ENCODE measurements at places on chromosomes 6 and 20.

DNA sequence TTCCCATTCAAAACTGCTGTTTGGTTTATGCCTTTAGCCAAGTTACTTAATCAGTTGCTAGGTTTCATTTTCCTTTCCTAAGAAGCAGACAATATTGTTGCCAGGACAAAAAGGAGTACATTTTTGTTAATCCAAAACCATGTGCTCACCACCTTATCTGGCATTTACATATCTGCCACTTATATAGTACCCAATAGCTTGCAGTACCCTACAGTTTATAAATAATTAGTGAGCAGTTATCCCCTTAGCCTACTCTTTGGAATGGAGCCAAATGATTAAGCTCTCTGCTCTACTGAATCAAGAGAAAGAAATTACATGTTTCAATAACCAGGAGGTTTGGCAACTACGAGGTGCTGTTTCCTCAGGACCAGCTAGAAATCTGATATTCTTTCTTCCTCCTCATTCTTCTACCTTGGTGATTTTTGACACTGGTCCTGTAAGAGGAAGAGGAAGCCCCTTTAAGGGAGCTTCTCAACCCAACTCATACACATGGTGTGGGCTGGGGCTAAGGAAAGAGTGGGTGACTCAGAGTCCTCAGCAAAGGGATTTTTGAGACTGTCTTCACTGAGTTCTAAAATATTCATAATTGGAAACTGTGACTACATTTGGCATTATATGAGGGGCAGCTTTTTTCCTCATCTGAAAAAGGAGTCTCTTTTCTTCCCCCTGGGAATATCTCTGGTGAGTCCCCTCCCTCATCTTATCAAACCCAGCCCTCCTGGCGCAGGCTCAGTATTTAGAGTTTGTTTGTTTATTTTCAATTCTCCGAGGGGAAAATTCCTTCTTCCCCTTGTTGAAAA lies 1.5 kb downstream of the ZNFX1 start:
- DNase-seq = peak; percentile 58

- no peak for DNase-seq
Observed at GRCh38 chr20:1486566-1486965, 4.7 kb downstream of the SIRPB2 start.

DNA sequence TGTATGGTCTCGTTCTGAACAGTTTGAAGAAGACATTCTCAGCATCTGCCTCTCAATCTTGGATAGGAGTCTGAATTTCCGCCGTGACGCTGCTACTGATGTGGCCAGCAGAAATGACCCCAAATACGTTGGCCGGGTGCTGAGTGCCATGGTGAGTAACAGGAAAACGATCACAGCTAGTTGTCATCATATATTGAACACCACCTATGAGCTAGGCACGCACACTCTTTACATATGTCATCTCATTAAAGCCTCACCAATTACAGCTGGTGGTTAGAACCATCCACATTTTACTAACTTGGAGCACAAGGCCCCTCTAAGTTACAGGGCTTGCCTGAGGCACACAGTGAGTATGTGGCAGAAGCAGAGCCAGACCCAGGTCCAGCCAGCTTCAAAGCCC lies 17.1 kb downstream of the TGM3 start:
- no peak for DNase-seq

DNA sequence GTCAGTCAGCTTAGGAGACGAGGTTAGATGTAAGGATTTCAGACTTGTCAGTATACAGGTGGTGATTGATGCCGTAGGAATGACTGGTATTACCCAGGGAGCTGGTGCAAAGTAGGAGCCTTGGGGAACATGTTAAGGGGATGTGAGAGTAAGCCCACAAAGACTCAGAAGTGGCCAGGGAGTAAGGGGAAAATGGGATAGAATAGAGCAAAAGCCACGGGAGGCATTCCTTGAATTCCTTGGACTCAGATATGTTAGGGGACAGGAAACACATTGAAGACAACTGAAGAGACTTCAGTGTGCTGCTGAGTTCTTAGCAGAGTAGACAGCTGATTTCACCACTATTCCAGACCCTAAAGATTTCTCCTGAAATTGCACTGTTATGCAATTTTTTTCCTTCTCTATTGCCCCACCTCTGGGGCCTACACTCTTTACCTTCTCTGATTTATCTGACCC lies 1.2 kb upstream of the ACAT2 start:
- DNase-seq = no peak

GRCh38 chr6:30043744-30044143 lies 17.3 kb upstream of the POLR1H start:
- DNase-seq = no peak

DNA sequence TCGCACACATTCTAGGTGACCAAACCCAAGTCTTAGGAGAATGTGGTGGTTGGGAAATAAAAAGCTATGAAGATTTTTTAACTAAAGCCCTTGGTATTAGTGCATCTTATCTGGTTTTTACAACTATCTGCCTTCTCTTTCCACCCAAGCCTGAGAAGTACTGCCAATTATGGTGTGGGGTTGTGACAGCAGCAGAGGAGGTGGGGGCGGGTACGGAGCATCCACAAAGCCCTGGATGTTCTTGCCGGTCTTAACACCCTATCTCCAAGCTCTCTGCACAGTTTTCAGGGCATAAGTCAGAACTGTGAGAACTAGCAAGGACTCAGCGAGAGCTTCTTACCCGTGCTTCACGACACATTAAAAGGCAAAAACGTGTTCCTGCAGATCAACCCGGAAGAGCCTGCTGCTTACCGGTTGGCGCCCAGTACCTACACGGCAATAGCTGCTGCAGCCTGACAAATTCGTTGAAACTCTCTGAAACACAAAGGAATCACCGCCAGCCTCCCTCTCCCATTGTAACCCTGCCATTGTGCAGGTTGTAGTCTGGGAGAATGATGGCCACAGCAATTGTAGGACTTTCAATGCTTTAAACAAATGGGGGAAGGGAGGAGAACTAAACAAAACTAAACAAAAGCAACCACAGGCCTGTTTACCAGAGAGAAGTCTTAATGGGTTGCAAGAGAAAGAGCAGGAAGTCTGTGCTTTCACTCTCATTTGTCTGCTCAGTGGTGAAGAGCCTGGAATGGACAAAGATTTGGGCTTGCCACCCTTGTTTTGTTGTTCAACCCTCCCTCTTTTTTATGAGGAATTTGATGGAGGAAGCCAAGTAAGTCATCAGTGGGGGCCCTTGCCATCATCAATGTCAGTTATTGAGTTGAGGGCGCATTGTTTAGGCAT lies 461.0 kb upstream of the JARID2 start:
- no peak for DNase-seq

DNA sequence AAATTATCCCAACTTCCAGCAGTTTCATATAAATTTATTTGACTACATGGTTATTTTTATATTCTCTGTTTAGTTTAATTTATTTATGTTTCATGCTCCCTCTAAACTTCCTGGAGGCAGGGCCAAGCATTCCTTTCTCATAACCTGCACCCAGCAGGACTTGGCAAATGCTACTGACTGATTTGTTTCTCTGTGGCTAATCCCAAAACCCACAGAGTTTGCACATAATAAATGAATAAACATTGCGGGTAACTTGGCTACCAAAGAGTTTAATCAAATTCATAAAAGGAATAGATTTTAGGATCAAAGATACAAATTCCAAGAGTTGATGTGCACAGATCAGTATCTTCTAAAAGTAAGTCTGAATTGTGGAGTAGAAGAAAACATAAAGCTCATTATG lies 239.5 kb downstream of the SLC35F1 start:
- no peak for DNase-seq

- DNase-seq = peak; percentile 47
Observed at GRCh38 chr6:104525677-104526322, 333.9 kb downstream of the HACE1 start.

DNA sequence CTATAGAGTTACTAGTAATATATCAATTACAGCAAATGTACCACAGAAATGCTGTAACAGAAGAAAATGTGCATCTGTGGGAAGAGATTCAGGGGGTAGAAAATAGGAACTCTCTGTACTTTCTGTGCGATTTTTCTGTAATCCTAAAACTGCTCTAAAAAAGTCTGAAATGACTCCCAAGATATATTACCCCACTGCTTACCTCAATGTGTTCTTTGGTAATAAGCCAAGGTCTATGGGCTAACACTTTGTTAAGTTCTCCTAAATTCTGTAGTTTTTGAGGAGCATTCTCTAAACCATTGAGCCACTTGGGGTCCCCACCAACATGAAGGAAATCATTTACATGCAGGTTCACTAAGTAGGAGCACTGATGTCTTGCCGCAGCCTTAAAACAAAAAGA lies 94.4 kb downstream of the SESN1 start:
- no peak for DNase-seq

DNA sequence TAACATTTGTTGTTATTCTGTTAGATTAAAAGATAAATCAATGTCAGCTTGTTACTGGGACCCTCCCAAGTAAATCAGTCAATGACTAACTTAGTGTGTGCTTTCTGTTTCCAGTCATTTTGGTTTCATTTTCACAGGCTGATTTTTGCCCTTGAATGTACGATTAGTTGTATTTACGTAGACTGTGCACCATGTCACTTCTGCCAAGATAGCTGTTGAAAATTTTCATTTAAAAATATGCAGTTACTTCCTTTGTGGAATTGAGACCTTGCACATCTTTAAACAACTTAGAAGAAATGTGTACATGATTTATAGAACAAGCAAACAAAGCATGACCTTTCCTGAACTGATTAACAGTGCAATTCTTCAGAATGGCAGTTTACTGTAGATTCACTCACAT lies 944.8 kb upstream of the CITED2 start:
- no peak for DNase-seq

GRCh38 chr20:5031206-5031557 lies 29.9 kb upstream of the SLC23A2 start:
- DNase-seq = no peak

DNA sequence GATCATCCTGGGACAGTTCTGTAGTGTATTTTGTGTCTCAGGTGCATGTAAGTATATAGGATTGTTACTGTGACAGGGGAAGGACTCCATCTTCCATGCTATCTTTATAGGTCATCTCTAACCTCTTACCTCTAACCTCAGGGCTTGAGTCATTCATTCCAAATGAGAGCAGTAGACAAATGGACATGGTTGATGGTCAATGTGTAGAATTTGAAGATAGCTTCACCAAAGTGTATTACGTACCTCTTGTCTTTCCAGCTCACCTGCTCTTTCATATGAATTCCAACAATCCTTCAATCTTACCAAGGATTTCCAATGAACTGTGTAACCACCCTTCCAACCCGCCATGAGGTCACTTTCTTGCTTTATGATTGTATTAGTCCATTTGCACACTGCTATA lies 8.7 kb upstream of the ADGRG6 start:
- DNase-seq = no peak

- no peak for DNase-seq
Observed at GRCh38 chr6:25176466-25176865, 102.7 kb upstream of the CARMIL1 start.

DNA sequence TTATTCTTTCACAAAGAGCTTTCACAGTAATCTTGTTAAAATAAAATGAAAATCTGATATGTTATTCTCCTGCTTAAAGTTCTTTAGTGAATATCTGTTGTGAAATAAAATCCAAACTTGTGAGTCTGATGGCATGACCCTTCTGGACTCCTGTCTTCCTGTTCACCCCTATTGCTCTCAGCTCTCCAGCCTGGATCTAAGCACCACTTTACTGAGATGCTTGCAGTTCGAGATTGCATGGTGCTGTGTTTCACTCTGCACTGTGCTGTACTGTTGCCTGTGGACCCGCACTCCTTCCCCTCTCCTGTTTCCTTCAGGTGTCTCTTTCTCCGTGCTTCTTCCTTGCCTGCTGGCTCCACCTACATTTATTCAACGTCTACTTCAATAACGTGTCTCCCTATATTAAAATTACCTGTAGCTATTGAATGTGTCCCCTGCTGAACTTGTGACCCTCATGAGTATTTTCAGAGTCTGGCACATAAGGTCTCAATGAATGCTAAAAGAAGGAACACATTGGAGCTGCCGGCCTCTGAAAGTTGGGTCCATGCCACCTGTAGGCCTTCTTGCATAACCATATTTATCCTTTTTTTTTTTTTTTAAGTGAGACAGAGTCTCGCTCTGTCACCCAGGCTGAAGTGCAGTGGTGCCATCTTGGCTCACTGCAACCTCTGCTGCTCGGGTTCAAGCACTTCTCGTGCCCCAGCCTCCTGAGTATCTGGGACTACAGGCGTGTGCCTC lies 100.1 kb downstream of the ARID1B start:
- no peak for DNase-seq

DNA sequence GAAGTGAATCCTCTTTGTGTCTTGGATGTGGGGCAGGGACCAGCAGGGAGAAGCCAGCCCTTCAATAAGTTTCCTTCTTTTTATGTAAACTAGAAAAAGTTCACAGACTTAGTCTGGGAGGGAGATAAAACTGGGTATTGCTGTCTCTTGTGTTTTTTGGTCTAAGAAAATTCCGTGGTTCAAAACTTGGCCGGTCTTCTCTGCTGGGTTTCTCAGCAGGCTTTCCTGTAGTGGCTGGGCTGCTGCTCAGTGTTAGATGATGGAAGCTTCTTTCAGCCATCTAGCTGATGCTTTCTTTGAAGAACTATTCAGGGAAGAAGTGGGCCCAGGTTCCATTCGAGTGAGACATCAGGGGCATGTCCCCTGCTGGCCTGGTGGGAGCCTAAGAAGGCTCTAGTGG lies 70.7 kb upstream of the SCP2D1 start:
- no peak for DNase-seq

GRCh38 chr6:19525673-19526072 lies 311.5 kb upstream of the ID4 start:
- DNase-seq = no peak

- no peak for DNase-seq
Observed at GRCh38 chr20:47489448-47489872, 12.2 kb upstream of the NCOA3 start.

- no peak for DNase-seq
Observed at GRCh38 chr20:39225978-39226377, 263.8 kb downstream of the DHX35 start.

DNA sequence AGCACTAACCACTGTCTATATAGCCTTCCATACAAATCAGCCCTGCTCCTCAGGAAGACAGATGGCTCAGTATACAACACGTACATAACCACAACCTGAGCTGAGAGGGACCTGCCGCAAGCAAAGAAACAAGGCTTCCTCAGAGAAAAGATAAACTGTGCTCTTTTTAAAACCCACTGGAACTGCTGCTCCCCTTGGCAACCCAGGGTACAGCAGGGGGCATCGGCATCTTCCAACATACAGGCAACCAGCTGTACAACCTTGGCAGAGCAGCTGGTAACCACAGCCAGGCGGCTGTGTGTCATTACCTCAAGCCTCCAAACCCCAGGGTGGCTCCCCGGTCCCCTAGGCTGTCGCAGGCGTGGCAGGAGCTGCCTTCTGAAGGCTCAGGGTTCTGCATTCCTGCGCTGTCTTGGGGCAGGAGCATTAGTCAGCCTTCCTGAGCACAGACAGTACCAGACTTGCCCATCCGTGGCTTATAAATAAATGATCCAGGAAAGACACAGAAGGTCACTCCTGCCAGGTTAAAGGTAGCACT lies 249.5 kb downstream of the ADGRG6 start:
- peak; percentile 11 for DNase-seq
